Urinary bladder (tissue), 4 donors: ENCODE measurements at places on chromosomes 6 and 20.
A peak's percentile ranks its signal among the peaks of the same experiment; 100 is the strongest.

GRCh38 chr20:19990850-19991249 lies 26.3 kb upstream of the NAA20 start:
- DNase-seq, result no peak

DNA sequence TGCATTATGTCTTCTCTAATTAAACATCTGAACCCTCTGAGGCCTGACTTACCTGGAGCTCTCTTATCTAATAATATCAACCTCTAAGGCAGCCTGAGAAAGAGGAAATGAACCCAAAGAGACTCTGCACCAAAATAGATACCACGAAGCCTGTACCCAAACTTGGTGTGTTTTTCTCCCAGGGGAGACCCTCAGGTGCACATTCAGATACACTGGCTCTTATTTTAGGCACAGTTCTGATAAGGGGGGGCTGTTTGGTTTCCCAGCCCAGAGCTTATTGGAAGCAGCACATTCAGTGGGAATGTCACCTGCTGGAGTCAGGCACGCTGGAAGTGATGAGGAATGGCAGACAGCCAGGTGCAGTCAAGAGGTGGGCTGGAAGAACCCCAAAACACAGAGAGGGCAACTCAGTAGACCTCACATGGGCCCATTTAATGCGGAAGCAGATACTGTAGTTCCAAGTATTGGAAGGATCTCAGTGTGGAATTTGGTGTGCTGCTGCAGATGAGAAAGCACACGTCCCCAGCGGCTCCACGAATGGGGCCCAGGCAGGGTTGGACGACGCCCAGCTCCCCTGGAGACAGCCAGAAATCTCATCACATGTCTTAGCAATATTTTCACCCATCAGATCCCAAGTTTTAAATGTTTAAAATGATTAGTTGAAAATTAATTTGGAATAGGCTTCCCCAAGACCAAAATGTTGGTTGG lies 9.7 kb upstream of the CCR6 start:
- no peak for DNase-seq

GRCh38 chr20:23061734-23062561 lies 12.5 kb upstream of the THBD start:
- no peak for DNase-seq

DNA sequence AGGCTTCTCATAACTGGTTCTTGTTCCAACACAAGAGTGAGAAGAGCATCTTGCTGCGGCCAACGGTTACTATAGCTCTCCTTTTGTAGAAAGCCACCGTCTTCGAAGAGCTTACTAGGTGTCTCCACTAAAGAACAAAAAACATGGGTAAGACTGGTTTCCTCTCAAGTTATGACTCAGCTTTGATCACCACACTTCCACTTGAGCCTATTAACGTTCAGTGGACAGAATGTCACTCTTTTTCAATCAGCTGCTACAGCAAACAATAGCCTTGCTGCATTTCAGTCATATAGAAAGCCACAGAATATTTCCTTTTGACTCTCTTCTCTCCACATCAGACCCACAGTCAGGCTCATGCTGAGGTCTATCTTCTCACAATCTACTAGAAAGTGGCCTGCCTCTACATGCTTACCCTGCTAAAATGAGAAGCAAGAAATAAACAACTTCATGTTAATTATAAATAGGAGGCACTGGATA lies 243.5 kb upstream of the PREP start:
- no peak for DNase-seq

DNA sequence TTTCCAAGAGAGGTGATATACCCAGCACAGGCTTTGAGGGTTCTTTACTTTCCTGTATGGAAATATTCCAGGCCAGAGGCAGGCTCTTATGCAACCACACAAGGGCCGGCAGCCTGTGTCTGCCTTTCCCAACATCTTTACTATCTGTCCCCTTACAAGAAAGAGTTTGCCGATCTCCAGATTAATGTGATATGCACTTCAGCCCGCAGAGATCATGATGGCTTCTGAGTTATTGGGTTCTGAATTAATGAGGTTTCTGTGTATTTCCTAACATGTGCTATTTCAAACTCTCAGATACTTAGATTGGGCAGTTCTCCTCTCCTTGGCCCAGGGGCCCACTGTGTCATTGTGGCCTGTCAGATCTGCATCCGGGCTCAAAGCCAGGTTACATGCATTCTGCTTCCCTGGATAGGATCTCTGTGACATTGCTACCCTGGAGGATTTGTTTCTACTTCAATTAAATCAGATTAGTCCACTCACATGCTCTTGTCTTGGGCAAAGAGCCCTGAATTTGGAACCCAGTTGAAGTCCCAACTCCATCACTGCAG lies 56.6 kb downstream of the TGM2 start:
- DNase-seq, result peak; percentile 46

- DNase-seq, result no peak
Measured at GRCh38 chr6:75484535-75484934, 9.1 kb downstream of the FILIP1 start.
